ENCODE measurements at places on chromosomes 3 and 15. TPM values are rescaled to one million over a fixed set of nuclear protein-coding genes. Genes with fewer than 3 reads are reported as not detected.

DNA sequence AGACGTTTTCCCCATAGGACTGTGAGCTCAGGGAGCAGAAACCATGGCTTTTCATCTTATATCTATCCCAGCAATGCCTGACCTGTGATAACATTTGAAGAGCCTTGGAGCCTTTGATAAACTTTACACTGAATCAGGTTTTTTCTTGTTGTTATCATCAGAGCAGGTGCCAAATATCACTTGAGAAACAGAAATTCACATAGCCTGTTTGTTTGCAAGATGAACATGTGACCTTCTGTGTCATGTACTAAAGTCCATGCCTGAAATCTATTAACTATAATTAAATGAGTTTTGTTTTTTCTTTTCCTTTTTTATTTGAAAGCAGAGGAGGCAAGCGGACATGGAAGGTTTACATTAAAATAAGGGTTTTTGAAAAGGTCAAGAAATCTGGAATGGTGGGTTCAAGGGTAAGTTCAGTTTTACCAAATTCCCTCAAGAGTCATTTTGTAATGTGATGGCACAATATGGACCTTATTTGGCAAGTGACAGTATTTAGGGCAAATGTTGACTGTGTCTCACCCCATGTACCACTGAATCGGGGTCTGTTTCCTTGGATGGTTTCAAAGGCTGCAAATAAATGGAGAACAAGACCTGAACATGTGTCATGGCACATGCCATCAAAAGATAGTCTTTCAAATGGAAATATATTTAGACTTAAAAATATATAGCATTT, 90.7 kb downstream of the NEK10 start:
- DNase-seq = no peak

- no peak for DNase-seq
Observed at GRCh38 chr15:31268911-31269784, 57.5 kb upstream of the KLF13 start.

- no peak for DNase-seq
Observed at GRCh38 chr3:120281261-120281660, 3.8 kb downstream of the GPR156 start.

The RPUSD2 gene
- total RNA-seq = 6.5 TPM

DNA sequence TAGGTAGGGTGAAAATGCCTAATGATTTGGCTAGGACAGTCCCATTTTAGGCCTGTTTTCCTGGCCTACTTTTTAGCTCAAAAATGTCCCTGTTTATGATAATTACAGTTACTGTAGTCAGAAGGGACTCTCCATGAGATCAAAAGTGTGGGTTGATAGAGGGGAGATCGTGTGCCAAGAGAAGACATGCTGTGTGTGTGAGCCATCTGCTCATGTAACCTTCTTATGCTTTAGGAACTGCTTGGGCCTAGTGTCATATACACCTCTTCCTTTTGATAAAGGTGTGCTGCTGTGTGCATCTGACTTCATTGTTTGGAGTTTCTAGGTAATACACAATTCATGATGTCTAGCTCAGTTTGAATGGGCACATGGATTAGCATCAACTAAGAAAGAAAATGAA, 786.5 kb downstream of the PDCD6IP start:
- no peak for DNase-seq

GRCh38 chr3:154121701-154122551, 736 bp downstream of the ARHGEF26 start:
- no peak for DNase-seq

The CCDC39 gene
- not detected for total RNA-seq

DNA sequence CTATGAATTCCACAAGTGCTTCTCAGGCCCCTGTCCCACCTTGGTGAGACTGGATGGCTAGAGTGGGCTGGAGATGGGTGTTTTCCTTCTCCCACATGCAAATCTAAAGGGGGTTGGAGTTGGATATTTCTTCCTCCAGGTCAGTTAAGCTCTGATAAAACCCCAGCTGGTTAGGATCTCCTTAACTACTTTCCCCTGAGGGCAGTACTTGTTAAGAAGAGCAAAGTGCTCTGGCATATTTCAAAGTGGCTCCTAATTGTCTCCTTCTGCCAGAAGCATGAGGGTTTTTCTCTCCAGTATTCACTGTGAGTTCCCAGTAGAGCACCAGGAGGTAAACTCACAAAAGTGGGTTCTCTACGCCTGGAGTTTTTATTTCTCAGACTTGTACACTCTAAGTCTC, 31.4 kb downstream of the COL6A6 start:
- no peak for DNase-seq

The PRICKLE2 gene
- 6.8 TPM for total RNA-seq

DNA sequence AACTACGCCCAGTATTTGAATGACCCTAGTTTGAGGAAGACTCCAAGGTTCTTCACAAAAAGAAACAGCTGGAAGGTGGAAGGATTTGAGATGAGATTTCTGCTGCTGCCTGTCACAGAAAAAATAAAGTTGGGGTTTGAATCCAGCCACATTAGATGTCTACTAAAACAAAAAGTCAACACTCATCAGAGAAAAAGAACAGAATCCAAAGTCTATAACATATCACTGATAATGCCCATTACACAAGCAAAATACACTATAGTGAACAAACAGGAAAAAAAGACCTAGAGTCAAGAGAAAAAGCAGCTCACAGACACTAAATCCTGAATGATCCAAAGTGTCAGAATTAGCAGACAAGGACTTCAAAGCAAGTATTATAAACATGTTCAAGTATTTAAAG, 56.0 kb downstream of the RFX7 start:
- no peak for DNase-seq

The SLC22A13 gene
- 0.48 TPM for total RNA-seq

The ITIH1 gene
- not detected for total RNA-seq

The KBTBD13 gene
- not detected for total RNA-seq

The C3orf70 gene
- 1.9 TPM for total RNA-seq

DNA sequence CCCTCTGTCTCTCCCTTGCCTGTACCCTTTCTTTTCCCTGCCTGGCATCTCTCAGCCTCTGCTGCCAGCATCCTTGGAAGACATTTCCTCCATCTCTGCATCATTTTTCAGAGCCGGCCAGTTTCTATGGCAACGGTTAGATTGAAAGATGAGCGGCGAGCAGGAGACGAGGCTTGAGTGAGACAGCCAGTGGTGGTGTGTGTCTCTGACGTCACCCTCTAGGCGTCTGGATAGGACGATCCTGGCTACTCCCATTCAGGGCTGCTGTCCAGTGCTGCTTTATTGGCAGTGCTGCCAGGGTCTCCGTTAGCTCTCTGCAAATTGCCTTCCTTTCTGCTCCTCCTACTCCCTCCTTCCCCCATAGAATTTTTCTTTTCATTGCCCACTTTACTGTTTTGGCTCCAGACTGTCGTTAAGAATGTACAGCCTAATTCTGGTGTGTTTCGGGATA, 57.9 kb downstream of the TRAK1 start:
- no peak for DNase-seq

GRCh38 chr15:69484837-69485236, 32.2 kb downstream of the RPLP1 start:
- DNase-seq = no peak

The DNAH12 gene
- total RNA-seq = not detected

All from esophagus squamous epithelium (tissue), 5 donors.